Osteoblast (primary cell): ENCODE measurements at places on chromosomes 4 and X. TPM values are rescaled to one million over a fixed set of nuclear protein-coding genes. Genes with fewer than 3 reads are reported as not detected.

MAGEA8 gene
- not detected in 2 replicates for total RNA-seq

ARHGAP6 gene
- total RNA-seq = 2.2 and 5.0 TPM in 2 replicates

RAB41 gene
- not detected in 2 replicates for total RNA-seq

DNA sequence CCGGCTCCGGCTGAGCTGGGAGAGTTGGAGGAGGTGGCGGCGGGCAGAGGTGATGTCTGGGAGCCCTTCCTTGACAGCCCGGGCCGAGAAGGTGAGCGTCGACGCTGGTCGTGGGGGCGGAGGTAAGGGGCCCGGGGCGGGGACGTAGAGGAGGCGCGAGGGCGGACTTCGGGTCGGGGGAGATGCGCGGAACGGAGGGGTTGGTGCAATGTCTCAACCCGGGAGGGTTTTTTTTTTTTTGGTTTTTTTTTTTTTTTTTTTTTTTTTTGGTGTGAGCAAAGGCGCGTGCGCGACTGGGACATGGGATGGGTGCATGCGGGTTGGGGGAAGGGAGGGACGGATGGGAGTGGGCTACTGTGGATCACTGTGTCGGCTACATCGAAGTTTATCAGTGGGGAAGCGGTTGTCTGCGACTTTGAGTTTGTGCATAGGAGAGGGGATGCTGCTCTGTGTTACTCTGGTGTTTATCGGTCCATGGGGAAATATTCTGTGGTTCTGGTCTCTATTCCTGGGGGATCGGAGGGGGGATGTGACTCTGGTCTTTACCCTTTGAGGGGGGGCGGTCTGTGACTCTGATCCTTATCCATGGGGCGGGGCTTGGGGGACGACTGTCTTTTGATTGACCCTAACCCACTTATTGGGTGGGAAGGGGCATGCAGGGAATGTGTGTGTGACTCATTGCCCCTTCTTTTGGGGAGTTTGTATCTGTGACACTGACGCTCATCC, 537 bp downstream of the RBM10 start:
- H3K4me1 ChIP-seq = no peaks in the 10 kb centered on the region
- peak overlapping the region; percentile 74 for H3K27ac ChIP-seq
- DNase-seq = peak; percentile 47
- H3K4me3 ChIP-seq = peak overlapping the region; percentile 86
- no peaks in the 10 kb centered on the region for H3K27me3 ChIP-seq

DNA sequence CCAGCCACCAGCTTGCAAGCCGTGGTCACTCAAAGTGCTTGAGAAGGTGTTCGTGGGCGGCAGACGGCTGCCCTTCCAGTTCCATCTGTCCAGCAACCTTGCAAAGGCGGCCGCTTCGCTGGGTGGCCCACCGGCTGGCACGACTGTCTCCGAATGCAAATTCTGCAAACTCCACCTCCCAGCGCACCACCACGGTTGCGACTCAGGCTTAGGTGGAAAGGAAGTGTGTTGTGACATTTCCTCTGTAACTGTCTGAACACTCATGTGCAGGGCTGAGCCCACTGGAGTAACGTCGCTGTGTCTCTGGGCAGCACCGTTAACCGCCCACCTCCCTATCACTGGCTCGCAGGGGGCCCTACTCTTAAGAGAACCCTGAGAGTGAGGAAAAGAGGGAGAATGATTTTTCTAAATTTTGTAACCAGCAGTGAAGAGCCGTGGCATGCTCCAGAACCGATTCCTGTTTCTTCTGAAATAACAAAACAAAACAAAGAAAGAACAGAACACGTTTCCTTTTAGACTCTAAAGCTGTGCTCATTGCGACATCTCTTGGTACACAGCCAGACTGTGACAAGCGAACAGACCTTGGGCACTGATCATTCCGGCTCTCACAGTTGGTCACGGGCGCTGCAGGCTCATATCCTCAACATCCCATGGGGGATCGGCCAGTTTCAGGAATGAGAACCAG, at the start of gene P2RY8:
Gene P2RY8 (minus strand): TSS at position 155 of the 685 bp plus-strand sequence. CDS start 70,627 bp downstream, outside the sequence.
- H3K4me3 ChIP-seq = no peak within 1 kb of the TSS
- no peaks in the 10 kb centered on the region for H3K27me3 ChIP-seq
- no peak for DNase-seq

GRCh38 chr4:87117732-87118075, 102.7 kb downstream of the KLHL8 start:
- DNase-seq = no peak
- H3K27ac ChIP-seq = no peak overlapping the region
- H3K4me3 ChIP-seq = no peak overlapping the region
- H3K4me1 ChIP-seq = peaks cover 36% of the 10 kb centered on the region
- peaks cover 10% of the 10 kb centered on the region for H3K36me3 ChIP-seq

DNA sequence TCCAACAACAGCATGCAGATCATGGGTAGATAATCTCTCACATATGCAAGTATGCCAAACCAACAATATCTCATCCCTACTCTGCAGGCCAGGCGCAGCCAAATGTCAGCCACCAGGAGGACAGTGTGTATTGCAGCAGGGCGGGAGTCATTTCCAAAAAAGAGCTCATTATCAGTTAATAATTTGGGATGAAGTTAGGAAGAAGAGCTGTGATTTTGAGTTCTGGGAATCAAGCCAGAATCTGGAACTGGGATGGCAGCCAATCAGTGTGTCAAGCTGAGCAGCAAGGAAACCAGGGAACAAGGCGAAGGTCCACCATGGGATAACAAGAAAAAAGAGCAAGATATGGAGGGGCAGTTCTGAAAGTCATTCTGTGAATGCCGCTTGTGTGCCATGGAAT, 88.2 kb upstream of the CAMK2D start:
- DNase-seq = peak; percentile 45
- peaks cover 5% of the 10 kb centered on the region for H3K36me3 ChIP-seq
- H3K27me3 ChIP-seq = no peaks in the 10 kb centered on the region
